ENCODE measurements at places on chromosomes 3 and 15.
A peak's percentile ranks its signal among the peaks of the same experiment; 100 is the strongest.

DNA sequence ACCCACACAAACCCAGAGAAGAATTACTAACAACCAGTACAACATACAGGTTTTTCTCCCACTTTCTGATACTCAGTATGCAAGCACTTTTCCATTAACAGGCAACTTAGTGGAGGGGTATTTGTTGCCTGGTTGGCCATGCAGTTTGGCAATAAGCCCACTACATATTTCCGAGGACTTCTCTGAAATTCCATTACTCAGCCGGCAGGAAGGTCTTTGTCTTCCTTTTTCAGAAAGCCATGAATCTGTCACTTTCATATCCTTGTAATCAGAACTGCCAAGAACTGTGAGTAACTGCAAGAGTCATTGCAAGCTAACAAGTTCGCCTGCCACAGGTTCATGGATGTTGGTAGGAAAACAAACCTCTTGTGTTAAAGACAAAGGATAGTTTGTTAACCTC, 422.3 kb upstream of the ROBO1 start:
- no peak for DNase-seq

- no peak for DNase-seq
These were observed 38.2 kb upstream of the MCF2L2 start for GRCh38 chr3:183466575-183466974.

GRCh38 chr3:153026026-153026425, 136.0 kb upstream of the RAP2B start:
- peak; percentile 58 for DNase-seq

GRCh38 chr3:66304293-66304692, 83.5 kb downstream of the SLC25A26 start:
- DNase-seq, result no peak

DNA sequence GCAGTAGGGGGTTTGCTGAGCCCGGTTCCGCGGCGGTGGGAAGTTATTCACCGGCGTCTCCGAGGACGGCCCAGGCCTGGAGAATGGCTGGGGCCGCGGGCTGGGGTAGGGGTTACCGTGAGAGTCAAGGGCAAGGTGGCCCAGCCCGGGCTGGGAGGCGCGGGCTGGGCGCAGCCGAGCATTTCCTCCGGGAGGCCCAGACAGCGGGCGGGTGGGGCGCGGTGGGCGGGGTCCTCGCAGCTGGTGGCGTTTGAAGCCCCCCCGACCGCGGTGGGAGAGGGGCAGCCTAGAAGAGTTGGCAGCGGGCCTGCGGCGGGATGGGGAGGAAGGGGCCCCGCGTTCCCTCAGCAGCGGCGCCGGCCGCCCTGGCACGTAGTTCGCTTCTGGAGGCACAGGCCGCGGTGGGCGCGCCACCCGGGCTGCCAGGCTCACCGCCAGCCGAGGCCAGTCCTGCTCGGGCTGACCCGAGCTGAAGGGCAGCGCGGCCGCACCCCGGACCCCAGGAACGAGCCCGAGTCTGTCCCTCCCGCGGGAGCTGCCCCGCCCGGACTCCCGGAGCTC, 960 bp upstream of the KLF13 start:
- peak; percentile 70 for DNase-seq

- DNase-seq, result no peak
These were observed 16.7 kb downstream of the PLA2G4D start for GRCh38 chr15:42077689-42078088.

GRCh38 chr3:152314677-152315353, 46.1 kb downstream of the MBNL1 start:
- no peak for DNase-seq
